Stimulated activated CD4-positive, alpha-beta T cell treated with anti-CD3 and anti-CD28 coated beads, Interleukin-1b, Interleukin-23, amount 100 ng/mL, for 4 hours (primary cell): ENCODE measurements at places on chromosomes 4 and X.

DNA sequence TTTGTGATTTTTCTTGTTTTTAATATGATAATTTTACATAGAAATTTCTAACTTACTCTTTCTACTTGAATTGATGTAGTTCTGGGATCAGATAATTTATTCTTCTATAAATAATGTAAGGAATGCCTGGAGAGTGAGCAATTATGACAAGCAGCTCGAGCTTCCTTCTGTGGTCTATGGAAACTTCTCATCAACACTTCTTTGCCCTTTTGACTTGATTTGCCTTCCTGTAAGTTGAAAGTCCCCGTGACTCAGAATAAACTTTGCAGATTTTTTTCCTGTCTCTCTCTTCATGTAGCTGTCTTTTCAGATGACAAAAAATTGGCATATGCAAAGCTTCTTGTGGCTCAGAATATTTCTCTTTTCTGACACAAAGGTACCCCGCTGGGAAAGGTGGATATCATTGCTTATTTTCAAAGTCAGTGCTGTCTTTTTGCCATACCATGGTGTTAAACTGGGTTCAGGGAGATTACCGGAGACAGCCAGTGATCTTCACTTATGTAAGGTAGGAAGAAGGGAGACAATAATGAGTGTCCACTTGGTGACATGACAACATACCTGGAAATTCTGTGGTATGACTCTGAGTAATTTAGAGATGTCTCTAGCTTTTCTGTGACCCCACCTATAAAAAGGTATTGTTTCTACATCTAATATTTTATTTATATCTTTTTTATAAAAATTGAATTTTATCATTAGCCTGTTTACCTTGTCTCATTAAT is 278.6 kb upstream of the GNPDA2 start:
- no peak for DNase-seq

- DNase-seq, result no peak
Measured at GRCh38 chrX:38960137-38960536, 158.9 kb downstream of the MID1IP1 start.

- no peak for DNase-seq
Measured at GRCh38 chr4:143195581-143195980, 10.9 kb downstream of the USP38 start.

DNA sequence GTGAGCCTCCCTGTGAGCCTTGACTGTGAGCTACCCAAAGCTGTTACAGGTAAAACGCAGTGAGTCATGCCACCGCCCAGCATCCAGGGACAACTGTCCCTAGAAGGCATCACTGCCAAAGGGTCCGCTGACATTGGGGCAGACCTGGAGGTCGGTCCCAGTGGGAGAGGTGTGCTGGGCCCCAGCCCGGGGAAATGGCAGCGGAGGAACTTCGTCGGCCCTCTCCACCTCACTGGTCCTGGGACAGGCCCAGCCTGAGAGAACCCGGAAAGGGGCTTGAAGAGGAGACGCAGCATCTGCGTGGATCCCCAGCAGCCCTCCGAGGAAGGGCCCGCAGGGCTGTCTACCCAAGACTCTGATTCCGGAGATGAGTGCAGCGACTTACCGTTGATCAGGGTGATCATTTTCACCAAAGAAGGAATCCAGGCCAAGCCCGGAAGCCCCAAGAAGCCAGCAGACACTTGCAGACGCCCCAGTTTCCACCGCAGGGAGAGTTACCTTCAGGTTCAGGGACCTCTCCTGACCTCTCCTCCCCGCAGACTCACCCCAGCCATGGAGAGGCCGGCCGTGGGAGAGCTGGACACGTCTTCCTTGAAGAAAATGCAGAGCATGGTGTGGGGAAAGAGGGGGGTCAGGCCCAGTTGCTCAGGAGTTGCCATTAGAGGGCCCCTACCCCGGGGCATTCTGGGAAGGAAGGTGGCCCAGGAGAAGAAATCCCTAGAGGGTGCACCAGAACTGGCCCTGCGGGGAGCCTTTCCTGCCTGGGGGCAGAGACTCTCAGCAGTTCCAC is 51.2 kb downstream of the CXorf49B start:
- DNase-seq, result no peak

GRCh38 chrX:69127466-69127865 is 37.8 kb downstream of the PJA1 start:
- DNase-seq, result no peak

DNA sequence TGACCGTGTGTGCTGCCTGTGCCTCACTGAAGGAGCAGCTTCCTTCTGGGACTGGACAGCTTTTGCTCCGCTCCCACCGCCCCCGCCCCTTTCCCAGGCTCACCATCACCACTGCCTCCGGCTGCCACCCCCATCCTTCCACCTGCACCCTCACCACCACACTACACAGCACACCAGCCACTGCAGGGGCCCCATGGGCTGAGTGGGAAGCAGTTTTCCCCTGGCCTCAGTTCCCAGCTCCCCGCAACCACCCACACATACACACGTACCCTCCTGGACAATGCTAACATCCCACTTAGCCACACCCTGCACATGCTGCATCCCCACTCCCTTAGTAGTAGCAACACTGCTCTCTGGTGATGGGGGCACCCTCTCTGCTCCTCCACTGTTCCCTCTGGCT is 29.6 kb upstream of the COX18 start:
- DNase-seq, result no peak
